NCI-H446 (cell line): ENCODE measurements at places on chromosomes 2 and 18.

DNA sequence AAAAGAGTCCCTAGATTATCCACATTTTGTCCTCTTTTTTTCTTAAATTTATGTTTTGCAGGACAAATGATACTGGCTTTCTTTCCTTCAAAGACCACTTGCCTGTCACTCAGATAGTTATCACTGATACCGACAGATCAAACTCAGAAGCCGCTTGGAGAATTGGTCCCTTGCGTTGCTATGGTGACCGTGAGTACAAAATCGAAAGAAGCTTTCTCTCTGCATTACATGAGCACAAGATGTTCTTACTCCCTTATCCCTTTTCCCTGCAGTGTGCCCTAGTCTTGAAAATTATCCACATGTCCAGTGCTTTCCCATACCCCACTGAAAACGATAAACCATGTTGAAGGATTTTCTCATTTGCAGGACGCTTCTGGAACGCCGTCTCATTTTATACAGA lies 738.5 kb downstream of the CNTNAP5 start:
- DNase-seq = no peak

DNA sequence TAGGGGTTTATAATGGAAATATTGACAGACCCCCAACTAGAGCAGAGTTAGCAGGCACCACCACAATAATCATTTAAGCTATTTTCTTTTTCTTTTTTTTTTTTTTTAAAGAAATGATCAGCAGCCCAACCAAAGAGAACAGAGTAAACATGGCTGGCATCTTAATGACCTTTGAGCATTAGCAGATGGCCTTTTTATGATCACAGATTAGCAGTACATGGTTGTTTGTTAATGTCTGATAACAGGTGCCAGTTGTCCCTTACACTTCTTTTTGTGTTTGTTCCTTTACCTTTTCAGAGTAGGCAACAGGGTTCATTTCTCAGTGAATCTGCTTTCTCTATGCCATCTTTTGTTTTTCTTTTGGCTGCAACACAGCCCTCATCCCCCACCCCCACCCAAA lies 747.0 kb downstream of the BCL11A start:
- no peak for DNase-seq

- DNase-seq = no peak
Observed at GRCh38 chr2:219645631-219646527, 18.4 kb downstream of the SLC4A3 start.

DNA sequence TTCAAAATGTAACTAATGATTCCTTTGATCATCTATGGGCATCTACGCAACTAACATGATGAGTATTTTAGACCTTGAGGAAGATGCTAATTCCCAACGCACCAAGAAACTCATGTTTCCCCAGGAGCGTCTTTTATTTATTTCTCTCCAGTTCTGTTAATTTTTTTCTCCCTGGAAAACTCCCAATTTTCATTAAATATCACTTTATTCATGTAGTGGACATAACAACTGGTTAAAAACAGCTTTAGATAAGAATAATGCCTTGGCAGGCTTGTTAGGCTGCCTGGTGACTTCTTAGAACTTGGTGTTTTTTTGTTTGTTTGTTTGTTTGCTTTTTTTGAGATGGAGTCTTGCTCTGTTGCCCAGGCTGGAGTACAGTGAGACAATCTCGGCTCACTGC lies 62.9 kb upstream of the ZFP36L2 start:
- no peak for DNase-seq

GRCh38 chr2:95034221-95034620 lies 8.7 kb downstream of the MAL start:
- no peak for DNase-seq

DNA sequence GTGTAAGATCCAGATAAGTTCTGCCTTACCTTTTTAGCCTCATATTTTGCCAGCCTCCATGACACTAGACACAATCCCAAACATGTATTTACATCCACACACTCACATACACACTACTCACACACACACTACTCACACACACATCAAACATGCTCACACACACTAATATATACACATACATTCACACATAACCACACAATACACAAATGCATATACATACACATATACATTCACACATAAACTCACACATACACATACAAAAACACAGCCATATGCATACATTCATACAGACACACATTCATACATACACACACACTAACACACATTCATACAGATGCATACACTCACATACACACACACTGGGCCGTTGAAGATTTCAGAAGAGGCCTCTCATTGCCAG lies 109.5 kb downstream of the MAIP1 start:
- DNase-seq = no peak

DNA sequence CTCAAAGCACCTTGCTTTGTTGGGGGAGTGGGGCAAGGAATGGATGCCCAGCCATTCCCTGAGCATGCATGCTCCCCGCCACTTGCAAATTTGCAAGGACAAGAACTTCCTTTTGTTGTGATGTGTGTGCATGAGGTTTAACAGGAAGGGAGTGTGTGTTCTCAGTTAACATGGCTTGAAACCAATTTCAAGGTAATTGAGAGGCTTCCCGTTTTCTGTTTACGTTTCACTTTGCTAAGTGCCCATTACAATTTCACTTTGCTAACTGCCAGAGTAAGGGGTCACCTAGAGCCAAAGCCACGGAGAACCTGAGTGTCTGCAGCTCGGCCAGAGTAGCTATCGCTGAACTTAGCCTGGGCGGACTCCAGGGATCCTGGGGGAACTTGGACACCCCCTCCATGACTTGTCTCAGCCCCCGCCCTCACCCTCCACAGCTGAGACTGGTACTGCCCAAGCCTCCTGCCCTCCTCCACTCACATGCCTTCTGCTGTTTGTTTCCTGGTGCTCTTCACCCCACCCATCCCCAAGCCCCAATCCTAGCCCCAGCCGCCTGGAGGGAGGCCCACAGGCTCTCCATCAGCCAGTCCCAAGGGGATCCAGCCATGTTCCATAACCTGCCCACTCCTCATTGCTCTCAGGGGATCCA lies 53.6 kb upstream of the LAPTM4A start:
- no peak for DNase-seq
